ENCODE measurements at places on chromosomes 16 and 17.

GRCh38 chr17:59762049-59762823 is 54.8 kb downstream of the VMP1 start:
- no peak for DNase-seq

GRCh38 chr17:50263331-50264262 is 10.7 kb upstream of the TMEM92 start:
- DNase-seq = no peak

- DNase-seq = no peak
Measured at GRCh38 chr17:8552577-8553320, 77.8 kb downstream of the MYH10 start.

DNA sequence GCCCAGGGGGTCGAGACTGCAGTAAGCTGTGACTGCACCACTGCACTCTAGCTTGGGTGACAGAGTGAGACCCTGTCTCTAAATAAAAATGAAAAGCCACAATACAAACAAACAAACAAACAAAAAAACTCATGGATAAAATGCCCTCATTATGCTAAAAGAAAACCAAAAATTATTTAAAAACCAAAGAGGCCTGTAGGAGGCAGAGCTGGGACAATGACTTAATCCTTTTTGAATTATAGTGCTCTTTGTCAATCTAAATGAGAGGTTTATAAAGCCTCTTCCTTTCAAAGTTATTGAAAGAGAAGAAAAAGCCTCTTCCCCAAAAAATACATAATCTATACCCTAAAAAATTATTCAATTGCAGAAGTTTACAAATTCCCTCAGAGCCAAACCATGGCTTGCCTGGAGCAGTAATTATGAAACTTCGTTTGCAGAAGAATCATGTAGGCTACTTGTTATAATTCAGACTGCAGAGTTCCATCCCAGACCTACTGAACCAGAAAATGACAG is 18.5 kb downstream of the CRLF3 start:
- no peak for DNase-seq

- DNase-seq = no peak
Measured at GRCh38 chr17:718075-718474, 3.4 kb upstream of the VPS53 start.
